ENCODE measurements at places on chromosomes 5 and 9. TPM values are rescaled to one million over a fixed set of nuclear protein-coding genes. Genes with fewer than 3 reads are reported as not detected.

- DNase-seq: no peak
- H3K27ac ChIP-seq: no peak overlapping the region
- peaks cover 27% of the 10 kb centered on the region for H3K4me1 ChIP-seq
- no peak overlapping the region for H3K4me3 ChIP-seq
- peaks cover 31% of the 10 kb centered on the region for H3K27me3 ChIP-seq
These were observed 4.2 kb upstream of the PTGER4 start for GRCh38 chr5:40675396-40676133.

- no peak for DNase-seq
- H3K4me3 ChIP-seq: no peak overlapping the region
- H3K4me1 ChIP-seq: peaks cover 4% of the 10 kb centered on the region
- peaks cover 7% of the 10 kb centered on the region for H3K36me3 ChIP-seq
- H3K27me3 ChIP-seq: no peaks in the 10 kb centered on the region
- H3K27ac ChIP-seq: no peak overlapping the region
These were observed 94.7 kb upstream of the DMAC1 start for GRCh38 chr9:7894231-7894630.

DNA sequence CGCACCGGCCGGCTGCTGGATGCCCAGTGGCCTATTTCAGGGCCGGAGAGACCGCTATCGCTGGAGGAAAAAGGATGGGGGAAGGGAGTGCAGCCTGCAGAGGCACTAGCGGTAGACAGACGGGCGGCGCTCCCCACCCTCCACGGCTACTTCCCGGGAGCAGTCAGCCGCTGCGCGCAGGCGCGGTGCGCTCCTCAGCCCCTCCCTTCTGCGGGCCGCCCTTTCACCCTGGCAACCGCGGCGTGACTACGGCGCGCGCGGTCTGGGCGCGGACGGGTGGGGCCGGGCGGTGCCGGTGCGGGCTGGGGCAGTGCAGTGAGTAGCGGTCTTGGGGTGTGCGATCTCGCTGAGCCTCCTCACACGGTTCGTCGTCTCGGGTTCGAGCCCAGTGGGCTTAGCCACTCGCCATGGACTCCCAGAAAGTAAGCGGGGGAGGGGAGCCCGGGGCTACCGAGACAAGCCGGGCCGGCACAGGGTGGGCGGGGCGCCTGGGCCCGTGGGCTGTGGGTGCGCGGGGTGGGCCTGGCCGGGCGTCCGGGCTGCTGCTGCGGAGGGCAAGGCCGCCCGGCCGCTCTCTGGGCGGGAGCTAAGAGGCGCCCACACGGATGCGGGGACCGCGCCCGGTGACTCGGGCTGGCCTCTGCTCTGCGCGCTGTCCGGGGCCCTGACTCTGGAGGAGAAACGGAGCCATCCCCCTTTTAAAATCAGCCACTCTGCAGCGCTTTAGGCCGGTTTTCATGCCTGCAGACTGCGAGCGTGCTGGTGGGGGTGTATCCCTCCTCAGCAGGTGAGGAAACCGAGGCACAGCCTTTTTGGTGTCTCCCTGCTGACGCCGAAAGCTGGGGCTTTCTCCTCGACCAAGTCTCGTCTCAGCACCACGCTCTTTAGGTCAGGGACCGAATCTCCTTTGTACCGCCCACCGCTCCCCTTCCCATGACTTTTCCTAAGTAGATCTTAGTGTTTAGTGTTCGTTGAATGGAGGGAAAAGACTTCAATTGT, at the start of gene FSD1L:
Gene FSD1L (plus strand): TSS at position 221 of the 999 bp plus-strand sequence. CDS start 187 bp downstream, at position 408.
- DNase-seq: peak; percentile 93
- peak within 1 kb of the TSS; percentile 88 for H3K4me3 ChIP-seq
- H3K27ac ChIP-seq: peak within 1 kb of the TSS; percentile 93
- no peaks in the 10 kb centered on the region for H3K36me3 ChIP-seq
- H3K4me1 ChIP-seq: peaks cover 36% of the 10 kb centered on the region
- no peaks in the 10 kb centered on the region for H3K27me3 ChIP-seq

Gene SLC45A2
- total RNA-seq: not detected

DNA sequence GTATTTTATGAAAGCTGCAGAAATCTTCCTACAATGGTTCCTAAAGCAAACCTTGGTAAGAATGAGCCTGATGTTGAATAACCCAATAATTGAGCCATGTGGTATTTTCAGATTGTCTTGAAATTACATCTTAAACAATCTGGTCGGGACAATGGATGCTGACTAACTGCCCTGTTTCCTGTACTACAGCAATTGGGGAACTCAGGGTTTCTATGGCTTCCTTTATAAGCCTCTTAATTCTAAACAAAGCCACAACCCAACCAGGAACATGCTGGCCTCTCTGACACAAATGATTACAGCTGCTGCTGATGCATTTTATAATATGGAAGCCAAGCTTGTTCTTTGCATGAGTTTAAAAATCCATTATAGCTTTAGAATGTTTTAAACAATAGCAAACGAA, 30.2 kb downstream of the PTPN3 start:
- no peak overlapping the region for H3K4me3 ChIP-seq
- no peak overlapping the region for H3K27ac ChIP-seq
- H3K36me3 ChIP-seq: no peaks in the 10 kb centered on the region
- DNase-seq: no peak

DNA sequence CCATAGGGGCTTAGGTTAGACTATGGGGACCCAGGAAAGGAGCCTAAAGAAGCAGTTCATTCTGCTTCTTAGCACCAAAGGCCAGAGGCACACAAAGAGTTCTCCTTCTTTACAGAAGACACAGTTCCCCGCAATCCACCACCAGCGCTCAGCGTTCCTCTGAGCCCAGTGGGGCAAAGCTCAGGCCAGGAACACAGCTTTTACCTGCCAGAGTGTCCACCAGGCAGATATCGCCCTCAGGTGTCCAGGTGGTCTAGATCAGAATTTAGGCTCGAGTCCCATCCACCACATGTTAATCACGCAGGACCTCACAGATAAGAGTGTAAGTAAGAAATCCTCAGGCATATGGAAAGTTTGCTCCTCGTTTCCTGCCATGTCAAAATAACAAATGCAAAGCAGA, 53.0 kb downstream of the UBE2QL1 start:
- 0 out of 2 replicates have a peak, but pooled peaks cover 4% of the 10 kb centered on the region for H3K36me3 ChIP-seq
- no peaks in the 10 kb centered on the region for H3K4me1 ChIP-seq
- H3K27me3 ChIP-seq: no peaks in the 10 kb centered on the region
- H3K27ac ChIP-seq: no peak overlapping the region
- no peak overlapping the region for H3K4me3 ChIP-seq

DNA sequence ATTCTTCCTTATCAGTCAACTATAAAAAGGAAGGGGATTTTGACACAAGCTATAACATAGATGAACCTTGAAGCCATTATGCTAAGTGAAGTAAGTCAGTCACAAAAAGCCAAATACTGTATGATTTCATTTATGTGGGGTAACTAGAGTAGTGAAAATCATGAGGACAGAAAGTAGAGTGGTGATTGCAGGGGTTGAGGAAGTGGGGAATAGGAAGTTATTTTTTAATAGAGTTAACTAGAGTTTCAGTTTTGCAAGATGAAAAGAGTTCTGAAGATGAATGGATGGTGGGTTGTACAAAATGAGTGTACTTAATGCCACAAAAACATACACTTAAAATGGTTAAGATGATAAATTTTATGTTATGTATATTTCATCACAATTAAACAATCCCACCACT, 65.4 kb upstream of the FAM174A start:
- H3K4me1 ChIP-seq: no peaks in the 10 kb centered on the region
- H3K36me3 ChIP-seq: no peaks in the 10 kb centered on the region
- no peak overlapping the region for H3K27ac ChIP-seq
- DNase-seq: no peak
- H3K27me3 ChIP-seq: no peaks in the 10 kb centered on the region

Gene FAM221B
- total RNA-seq: not detected

Gene AHRR
- 4.5 TPM for total RNA-seq

Measured in WTC11 (cell line).